Myocyte (in vitro differentiated cells): ENCODE measurements at places on chromosomes 13 and 19. TPM values are rescaled to one million over a fixed set of nuclear protein-coding genes. Genes with fewer than 3 reads are reported as not detected.

- DNase-seq, result peak; percentile 96
Measured at GRCh38 chr19:55149078-55150003, at the start of gene TNNT1. Gene TNNT1 (minus strand): TSS chr19:55149206. CDS start chr19:55147157, 2,049 bp downstream.

DNA sequence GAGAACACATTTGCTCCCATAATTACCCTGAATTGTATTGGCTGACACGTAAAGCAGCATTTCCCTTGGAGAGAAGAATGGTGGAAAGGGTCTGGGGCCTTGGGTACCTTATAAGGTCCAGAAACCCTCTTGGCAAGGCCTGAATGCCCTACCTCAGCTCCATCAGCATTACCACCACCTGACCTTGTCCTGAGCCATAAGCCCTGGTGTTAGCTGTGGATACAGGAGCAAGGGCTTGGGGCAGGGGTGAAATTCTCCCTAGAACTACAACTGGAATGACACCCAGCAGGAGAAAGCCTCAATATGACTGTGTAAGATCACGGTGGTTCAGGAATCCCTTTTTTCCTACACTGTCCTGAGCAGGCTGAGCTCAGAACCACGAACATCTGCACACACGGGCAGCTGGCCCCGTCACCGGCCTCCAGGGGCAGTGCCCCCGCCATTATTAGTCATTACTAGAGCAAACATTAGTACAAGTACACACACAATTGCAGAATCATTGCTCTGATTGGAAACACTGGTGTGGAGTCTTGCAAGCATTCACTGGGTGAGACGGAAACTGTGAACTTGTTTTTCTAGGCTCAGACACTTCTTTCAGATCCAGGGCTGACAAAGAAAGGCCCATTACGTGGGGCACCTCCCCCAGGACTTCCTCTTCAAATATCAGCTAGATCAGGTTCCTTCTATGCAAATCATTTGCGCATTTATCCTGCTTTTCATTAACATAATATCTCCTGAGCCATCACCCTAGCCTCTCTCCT lies 26.8 kb upstream of the MTIF3 start:
- no peak for DNase-seq

DNA sequence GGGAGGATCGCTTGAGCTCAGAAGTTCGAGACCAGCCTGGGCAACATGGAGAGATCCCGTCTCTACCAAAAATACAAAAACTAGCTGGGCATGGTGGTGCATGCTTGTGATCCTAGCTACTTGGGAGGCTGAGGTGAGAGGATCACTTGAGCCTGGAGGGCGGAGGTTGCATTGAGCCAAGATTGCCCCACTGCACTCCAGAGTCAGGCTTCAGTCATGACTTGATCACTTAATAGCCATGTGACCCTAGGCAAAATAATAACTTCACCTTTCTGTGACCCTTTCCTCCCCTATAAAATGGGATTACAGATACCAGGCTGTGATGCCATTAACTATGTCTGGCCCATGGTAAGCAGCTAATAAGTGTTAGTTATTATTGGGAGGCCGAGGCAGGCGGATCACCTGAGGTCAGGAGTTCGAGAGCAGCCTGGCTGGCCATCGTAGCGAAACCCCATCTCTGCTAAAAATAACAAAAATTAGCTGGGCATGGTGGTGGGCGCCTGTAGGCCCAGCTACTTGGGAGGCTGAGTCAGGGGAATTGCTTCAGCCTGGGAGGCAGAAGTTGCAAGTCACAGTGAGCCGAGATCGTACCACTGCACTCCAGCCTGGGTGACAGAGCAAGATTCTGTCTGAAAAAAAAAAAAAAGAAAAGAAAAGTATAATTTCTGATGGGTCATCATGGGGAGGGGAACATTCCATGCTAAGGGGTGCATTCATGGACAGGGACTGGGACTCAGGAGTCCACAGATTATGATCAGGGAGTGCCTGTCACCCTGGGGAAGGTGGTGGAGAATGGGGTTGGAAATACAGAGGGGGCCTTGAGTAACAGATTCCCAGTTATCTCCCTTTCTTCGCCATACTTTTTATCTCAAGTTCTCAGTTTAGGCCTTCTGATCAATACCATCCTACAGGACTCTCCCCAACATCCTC lies 15.5 kb downstream of the TPM4 start:
- no peak for DNase-seq

DNA sequence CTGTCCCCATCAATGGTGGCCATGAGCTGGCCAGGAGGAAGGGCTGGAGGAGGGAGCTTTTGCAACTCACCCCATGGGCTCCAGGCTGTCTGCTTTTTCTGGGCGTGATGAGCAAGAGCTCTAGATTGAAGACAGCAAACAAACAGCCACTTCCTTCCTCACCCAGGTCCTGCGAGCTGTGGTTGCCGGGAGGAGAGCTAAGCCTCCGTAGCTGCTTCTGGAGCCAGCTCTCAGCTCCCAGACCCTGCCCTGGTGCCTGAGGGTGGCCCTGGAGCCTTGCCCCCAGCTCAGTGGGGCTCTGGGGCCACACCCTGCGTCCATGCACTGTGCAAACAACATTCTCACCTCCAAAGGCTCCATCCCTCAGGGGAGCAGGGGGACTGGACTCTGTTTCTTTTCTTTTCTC lies 6.2 kb downstream of the MYO1F start:
- DNase-seq, result no peak

Gene PABPC3
- total RNA-seq, result 0.10 TPM in 1 of 2 replicates, not detected in the other

Gene WDR62
- total RNA-seq, result 1.6 and 5.3 TPM in 2 replicates

Gene EGLN2
- total RNA-seq, result 59.3 and 65.8 TPM in 2 replicates

DNA sequence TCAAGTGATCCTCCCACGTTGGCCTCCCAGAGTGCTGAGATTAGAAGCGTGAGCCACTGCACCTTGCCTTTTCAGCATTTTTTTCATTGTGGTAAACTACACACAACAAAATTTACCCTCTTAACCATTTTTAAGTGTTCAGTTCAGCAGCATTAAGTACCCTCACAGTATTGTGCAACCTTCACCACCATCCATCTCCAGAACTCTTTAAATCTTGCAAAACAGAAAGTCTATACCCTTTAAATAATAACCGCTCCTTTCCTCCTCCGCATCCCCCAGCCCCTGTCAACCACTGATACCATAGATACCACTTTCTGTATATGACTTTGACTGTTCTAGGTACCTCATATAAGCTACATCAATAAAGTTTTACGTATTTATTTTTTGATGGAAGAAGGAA lies 20.8 kb upstream of the CASP14 start:
- no peak for DNase-seq

- DNase-seq, result peak; percentile 67
Measured at GRCh38 chr19:40348961-40349507, 539 bp downstream of the PLD3 start.
